Esophagus muscularis mucosa (tissue), 4 donors: ENCODE measurements at places on chromosomes 4 and X. TPM values are rescaled to one million over a fixed set of nuclear protein-coding genes. Genes with fewer than 3 reads are reported as not detected.

- no peak overlapping the region for H3K27ac ChIP-seq
- H3K4me3 ChIP-seq: no peak overlapping the region
- no peaks in the 10 kb centered on the region for H3K27me3 ChIP-seq
These were observed 190.1 kb upstream of the GPRIN3 start for GRCh38 chr4:89497517-89498308.

GPR50 gene
- not detected for total RNA-seq

GC gene
- total RNA-seq: not detected

GRCh38 chr4:145487631-145488030, 6.0 kb downstream of the SMAD1 start:
- H3K27me3 ChIP-seq: no peaks in the 10 kb centered on the region
- peaks cover 67% of the 10 kb centered on the region for H3K4me1 ChIP-seq
- H3K27ac ChIP-seq: no peak overlapping the region
- no peak overlapping the region for H3K4me3 ChIP-seq
